ENCODE measurements at places on chromosomes 1 and 21. TPM values are rescaled to one million over a fixed set of nuclear protein-coding genes. Genes with fewer than 3 reads are reported as not detected.

TSACC gene
- total RNA-seq, result 1.0 TPM

- no peak for DNase-seq
Measured at GRCh38 chr1:37994886-37995566, 5.2 kb upstream of the SF3A3 start.

IL24 gene
- total RNA-seq, result not detected

- no peak for DNase-seq
Measured at GRCh38 chr1:154166207-154166606, 11.3 kb upstream of the NUP210L start.

GRCh38 chr21:37006486-37007291 lies at the start of gene RIPPLY3:
Gene RIPPLY3, plus strand, starts transcription at chr21:37006702. Its CDS starts 71 bp downstream, at chr21:37006773.
- no peak for DNase-seq

FAM229A gene
- total RNA-seq, result 16.1 TPM
